A549 treated with CpdA at 1 μM for 4 hours (cell line): ENCODE measurements at places on chromosomes 6 and 20. TPM values are rescaled to one million over a fixed set of nuclear protein-coding genes. Genes with fewer than 3 reads are reported as not detected.

Gene CLDN20
- total RNA-seq, result not detected in 5 replicates

Gene FAM162B
- total RNA-seq, result not detected in 5 replicates

Gene PREX1
- 10.0 to 12.0 TPM (median 11.5 TPM) in 5 replicates for total RNA-seq

Gene GSTA2
- total RNA-seq, result not detected in 5 replicates

Gene TP53INP2
- total RNA-seq, result 5.9 to 7.4 TPM (median 6.9 TPM) in 5 replicates

Gene NFKBIL1
- total RNA-seq, result 9.5 to 12.2 TPM (median 10.6 TPM) in 5 replicates

Gene C6orf58
- total RNA-seq, result 0.14 to 0.21 TPM (median 0.21 TPM) in 3 of 5 replicates, not detected in the others

Gene CLPSL1
- total RNA-seq, result not detected in 5 replicates

Gene CHRNA4
- 0.16 to 0.29 TPM (median 0.20 TPM) in 5 replicates for total RNA-seq

Gene MEP1A
- not detected in 5 replicates for total RNA-seq

Gene HLA-DRA
- total RNA-seq, result not detected in 5 replicates

Gene FAM184A
- total RNA-seq, result 0.05 TPM in 1 of 5 replicates, not detected in the others

Gene FOXQ1
- 1.8 to 4.8 TPM (median 4.0 TPM) in 5 replicates for total RNA-seq

Gene EYS
- 0.08 to 0.14 TPM in 2 of 5 replicates, not detected in the others for total RNA-seq

Gene ESF1
- total RNA-seq, result 20.6 to 35.2 TPM (median 25.0 TPM) in 5 replicates

Gene CDSN
- not detected in 5 replicates for total RNA-seq

Gene METTL24
- not detected in 5 replicates for total RNA-seq

Gene PGC
- not detected in 5 replicates for total RNA-seq

Gene CAGE1
- total RNA-seq, result 0.17 TPM in 1 of 5 replicates, not detected in the others

Gene TFAP2D
- total RNA-seq, result not detected in 5 replicates

Gene PPP1R14C
- 0.67 to 0.83 TPM (median 0.79 TPM) in 5 replicates for total RNA-seq

Gene CALHM6
- total RNA-seq, result not detected in 5 replicates

Gene ZBP1
- 0.02 to 0.10 TPM (median 0.07 TPM) in 3 of 5 replicates, not detected in the others for total RNA-seq
